ENCODE measurements at places on chromosomes 5 and 9.

GRCh38 chr9:99431103-99431502 is 209.0 kb downstream of the SEC61B start:
- DNase-seq = no peak

- no peak for DNase-seq
Measured at GRCh38 chr9:133664173-133665050, 28.2 kb downstream of the DBH start.

GRCh38 chr9:133023117-133023890 is 7.5 kb upstream of the GTF3C5 start:
- DNase-seq = peak; percentile 71

DNA sequence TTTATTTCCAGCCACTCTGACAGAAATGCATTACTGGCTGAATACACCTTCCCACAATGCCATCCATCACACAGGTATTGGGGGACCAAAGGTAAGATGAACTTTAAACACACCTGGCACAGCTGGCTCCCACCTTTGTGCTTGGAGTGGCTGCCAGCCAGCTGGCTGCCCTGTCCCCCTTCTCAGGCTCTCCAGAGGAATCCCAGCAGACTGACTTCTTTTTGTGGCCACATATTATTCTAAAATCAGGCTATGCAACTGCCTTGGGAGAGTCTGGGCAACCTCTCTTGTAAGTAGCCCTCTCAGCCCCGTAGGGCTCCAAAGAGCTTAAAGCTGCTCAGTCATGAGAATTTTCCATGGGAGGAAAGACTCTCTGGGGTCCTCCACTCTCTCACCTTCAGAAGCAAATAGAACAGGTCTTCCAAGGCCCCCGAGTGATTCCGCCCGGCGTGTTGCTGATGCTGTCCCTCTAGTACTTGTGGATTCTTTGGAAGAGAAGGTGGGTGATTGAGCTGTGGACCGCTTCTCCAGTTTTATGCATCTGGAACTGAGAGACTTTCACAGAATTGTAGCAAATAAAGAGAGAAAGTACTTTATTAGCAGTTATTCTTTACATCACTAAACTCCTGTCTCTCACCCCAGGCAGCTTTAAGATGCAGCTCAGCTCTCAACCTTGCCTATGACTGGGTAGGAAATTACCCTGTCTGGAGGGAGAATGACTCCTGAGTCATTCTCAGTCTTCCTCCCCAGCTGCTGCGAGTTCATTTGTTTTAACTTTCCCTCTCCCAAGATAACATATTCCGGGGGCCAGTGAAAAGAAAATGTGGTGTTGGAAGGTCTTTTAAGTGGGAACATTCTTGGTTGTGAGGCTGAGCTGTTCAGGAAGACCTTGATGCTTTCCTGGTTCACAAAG is 159.4 kb upstream of the PITX1 start:
- DNase-seq = no peak

- DNase-seq = no peak
Measured at GRCh38 chr9:17859987-17860386, 281.1 kb downstream of the SH3GL2 start.

Data from activated CD8-positive, alpha-beta memory T cell treated with anti-CD3 and anti-CD28 coated beads, Interleukin-2, amount 50 U/mL, for 48 hours (primary cell).